ENCODE measurements at places on chromosomes 11 and 22. TPM values are rescaled to one million over a fixed set of nuclear protein-coding genes. Genes with fewer than 3 reads are reported as not detected.

Gene FOSL1
- 67.3 TPM for total RNA-seq

Gene LDLRAD3
- total RNA-seq = 1.9 TPM

Gene C1QTNF4
- not detected for total RNA-seq

Gene NRXN2
- total RNA-seq = 22.7 TPM

Gene P2RX3
- total RNA-seq = not detected

Gene UPK2
- total RNA-seq = not detected

Gene PHF21B
- total RNA-seq = not detected

Gene TYR
- total RNA-seq = not detected

Gene EMID1
- 0.37 TPM for total RNA-seq

Gene ARHGAP42
- total RNA-seq = 7.8 TPM

GRCh38 chr22:26547426-26547825, 35.2 kb upstream of the TFIP11 start:
- no peak for DNase-seq

- no peak for DNase-seq
These were observed 315.6 kb downstream of the RAB38 start for GRCh38 chr11:87859636-87860035.

GRCh38 chr11:131203040-131203439, 167.4 kb upstream of the NTM start:
- DNase-seq = no peak

GRCh38 chr11:2708151-2708581, 8.4 kb upstream of the KCNQ1OT1 start:
- DNase-seq = no peak

- no peak for DNase-seq
These were observed 15.5 kb upstream of the RASD2 start for GRCh38 chr22:35524966-35525686.

DNA sequence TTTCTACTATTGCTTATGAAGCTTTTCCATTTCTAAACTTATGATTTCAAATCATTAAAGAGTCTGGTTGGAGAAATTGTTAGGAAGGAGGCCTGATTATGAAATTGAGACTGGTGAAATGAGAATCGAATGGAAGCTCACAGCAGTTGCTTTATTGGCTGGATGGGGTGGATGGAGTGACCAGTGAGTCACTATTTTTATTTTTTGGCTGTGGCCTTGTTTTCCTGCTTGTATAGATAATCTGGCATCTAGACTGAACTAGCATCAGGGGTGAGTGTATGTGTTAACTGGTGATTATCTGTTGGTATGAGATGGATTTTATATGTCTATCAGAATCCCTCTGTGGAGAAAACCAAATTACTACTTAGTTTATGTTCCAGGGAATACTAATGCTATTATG, 36.2 kb downstream of the UVRAG start:
- no peak for DNase-seq

DNA sequence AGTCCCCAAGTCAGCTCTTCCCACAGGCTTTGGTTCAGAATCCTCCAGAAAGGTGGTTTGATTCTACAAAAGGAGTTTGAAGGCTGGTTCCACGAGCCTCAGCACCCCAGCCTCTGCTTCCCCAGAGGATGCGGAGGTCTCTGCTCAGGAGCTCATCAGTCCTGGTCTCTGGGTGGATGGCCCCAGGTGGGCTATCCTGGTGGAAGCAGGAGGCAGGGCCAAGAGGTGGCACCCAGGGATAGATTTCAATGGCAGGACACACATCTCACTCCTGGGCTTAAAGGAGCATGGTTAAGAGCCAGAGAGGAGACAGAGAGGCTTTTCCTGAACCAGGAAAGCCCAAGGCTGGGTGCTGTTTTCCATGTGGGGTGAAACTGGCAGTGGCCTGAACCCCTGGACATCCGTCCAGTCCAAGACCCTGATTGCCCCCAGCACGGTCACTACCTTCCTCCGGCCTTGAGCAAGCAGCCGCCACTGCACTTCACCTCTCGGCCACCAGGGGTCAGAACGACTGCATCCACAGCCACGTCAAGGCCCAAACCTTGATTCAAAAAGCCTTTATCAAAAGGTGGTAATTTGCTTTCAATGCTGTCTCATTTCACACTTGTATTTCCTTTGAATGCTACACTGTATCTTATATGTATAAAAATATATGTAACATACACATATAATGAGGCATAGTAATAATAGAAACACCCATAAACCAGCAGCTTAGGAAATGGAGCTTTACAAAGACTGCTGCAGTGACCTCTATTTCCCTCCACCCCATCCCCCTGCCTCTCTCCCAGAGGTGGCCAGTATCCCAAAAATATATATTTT, 19.3 kb upstream of the FXYD2 start:
- DNase-seq = peak; percentile 39

DNA sequence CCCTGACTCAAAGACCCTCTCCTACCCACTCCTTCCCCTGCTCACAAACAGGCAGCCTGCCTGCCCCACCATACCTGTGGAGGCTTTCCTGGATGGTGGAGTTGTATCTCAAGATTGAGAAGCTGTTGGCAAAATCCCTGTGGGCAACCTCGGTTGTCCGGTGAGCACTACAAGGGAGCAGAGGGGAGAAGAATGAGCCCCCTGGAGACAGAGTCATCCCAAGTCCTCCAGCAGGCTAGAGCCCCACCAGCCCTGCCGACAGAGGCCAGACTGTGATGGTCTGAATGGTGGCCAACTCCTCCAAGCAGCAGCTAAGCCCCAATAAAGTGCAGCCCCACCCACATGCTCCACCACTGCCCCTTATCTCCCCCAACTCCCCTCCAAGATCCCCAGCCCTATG, 17.5 kb downstream of the TMPRSS13 start:
- DNase-seq = no peak

- DNase-seq = no peak
These were observed 1128.2 kb downstream of the BRD1 start for GRCh38 chr22:48699511-48699910.

- no peak for DNase-seq
These were observed 23.4 kb downstream of the RELT start for GRCh38 chr11:73399636-73400035.

DNA sequence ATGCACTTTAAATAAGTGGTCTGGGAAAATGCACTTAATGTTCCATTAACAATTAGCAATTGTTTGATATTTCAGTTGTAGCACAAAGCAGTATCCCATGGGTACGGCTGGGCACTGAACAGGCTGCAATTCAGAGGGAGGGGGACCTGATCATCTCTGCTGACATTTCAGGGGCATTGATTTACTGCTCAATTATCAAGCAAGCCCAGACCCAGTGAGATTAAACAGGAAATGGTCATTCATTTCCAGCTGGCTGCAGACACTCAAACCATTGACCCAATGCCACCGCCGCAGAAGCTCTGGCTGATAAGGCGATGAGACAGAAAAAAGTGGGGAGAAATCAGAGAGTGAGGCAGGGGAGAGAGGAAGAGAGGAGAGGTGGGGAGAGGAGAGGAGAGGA, 1.2 kb downstream of the GPR83 start:
- DNase-seq = no peak

GRCh38 chr11:106061954-106062949, 14.9 kb downstream of the KBTBD3 start:
- no peak for DNase-seq

DNA sequence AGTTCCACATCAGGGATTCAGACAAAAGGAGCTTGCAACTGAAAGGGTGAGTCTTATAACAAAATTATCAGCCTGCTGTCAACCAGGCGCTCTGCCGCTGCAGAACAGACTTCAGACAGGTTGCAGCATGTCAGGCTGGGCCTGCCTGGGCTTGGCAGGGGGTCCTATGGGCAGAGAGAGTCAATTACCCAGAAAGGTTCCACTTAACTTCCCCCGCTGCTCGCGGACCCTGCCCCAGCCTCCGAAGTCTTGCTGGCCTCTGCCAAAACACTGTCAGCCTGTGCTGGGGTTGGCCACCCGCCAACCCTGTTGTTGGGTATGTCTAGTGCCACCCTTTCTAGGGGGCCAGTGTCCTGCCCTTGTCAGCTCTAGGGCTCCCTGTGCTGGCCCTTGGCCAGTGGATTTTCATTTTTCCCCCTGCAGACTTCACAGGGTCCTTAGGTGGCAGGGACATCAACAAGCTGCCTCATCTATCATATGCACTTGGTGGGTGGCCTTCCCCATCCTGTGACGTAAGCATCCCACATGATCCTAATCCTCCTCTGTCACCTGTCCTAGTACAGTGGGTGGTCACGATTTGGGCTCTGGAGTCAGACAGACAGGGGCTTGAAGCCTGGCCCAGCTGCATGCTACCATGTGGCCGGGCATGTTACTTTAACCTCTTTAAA, 166.5 kb upstream of the CADM1 start:
- no peak for DNase-seq

- no peak for DNase-seq
These were observed 49.5 kb downstream of the IGLL5 start for GRCh38 chr22:22936915-22937656.

- no peak for DNase-seq
These were observed 21.6 kb downstream of the LRRC55 start for GRCh38 chr11:57203359-57203758.

DNA sequence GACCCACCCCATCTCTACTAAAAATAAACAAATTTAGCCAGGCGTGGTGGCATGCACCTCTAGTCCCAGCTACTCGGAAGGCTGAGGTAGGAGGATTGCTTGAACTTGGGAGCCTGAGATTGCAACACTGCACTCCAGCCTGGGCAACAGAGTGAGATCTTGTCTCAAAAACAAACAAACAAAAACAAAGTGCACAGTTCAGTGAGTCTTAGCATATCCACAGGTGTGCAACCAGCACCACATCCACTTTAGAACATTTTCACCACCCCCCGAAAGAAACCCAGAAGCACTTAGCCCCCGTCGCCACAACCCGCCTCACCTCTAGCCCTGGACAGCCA, 27.4 kb downstream of the MB start:
- no peak for DNase-seq

DNA sequence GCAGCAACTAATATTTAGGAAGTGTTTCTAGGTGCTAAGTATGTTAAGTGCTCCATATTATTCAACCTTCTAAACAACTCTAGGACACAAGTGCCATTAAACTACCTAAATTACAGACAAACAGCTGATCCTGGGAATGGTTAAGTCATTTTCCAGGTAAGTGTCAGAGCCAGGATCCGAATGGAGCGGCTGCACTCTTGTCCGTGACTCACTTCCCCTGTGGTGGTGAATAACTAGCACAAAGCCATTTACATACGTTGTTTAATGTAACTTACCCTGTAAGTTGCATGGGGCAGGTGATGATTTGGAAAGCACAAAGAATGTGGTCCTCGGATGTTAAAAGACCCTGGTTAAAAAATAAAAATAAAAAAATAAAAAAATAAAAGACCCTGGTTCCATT, 8.8 kb upstream of the PRG2 start:
- no peak for DNase-seq

- DNase-seq = no peak
These were observed 700.6 kb downstream of the METTL15 start for GRCh38 chr11:28808771-28809170.

- no peak for DNase-seq
These were observed 142.2 kb upstream of the SESN3 start for GRCh38 chr11:95373241-95373640.

- peak; percentile 29 for DNase-seq
These were observed 12.0 kb downstream of the GUCY1A2 start for GRCh38 chr11:107006076-107006833.

- no peak for DNase-seq
These were observed 70.4 kb downstream of the GLYATL1 start for GRCh38 chr11:59009661-59010060.

GRCh38 chr11:124841201-124841600, 24.0 kb upstream of the ROBO3 start:
- DNase-seq = no peak

DNA sequence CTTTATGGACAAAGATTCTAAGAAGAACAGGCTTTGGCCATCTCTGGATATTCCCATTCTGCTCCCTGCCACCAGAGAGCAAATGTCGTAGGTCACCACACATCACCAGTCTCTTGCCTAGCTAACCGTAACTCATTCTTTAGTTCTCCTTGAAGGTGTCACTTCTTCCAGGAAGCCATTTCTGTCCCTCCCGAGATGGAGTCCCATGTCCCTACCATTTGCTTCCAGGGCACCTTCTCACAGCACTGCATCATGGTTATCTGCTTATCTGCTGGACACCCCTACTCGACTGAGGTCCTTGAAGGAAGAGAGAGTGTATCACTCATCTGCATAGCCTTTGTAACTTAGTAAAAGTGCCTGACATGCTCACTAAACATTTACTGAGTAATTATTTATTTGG, 47.6 kb downstream of the FAM83F start:
- no peak for DNase-seq

DNA sequence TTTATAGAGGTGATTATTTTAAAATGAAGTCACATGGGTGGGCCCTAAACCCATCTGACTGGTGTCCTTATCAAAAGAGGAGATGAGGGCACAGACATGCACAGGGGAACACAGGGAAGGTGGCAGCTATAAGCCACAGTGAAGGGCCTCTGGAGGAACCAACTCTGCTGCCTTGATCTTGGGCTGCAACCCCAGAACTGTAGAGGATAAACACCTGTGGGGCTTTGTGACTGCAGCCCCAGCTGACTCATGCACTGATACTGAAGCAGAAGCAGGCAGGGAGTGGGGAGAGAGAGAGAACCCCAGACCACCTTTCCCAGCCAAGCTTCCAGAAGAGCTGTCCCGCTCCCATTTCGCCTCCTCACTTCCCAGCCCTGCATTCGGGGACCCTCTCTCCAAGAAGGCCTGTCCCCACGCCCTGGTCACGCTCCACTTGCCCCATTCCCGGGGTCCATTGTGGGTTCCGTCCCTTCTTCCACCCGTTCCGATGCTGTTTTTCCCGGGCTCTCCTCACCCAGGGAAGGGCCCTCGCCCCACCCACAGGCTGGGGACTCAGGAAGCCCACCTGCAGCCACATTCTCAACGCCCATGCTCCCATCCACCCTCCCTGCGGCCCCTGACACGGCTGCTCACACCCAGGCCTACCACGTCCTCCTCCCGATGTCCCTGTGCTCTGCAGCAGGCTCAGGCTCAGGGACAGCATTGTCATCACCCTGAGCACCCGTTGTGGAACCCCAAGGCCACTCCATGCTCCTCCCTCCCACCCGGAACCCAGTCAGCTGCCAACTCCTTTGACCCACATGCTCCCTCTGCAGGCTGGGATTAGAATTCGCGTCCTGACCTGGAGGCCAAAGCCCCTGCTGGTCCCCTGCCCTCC, 90.8 kb upstream of the SHANK2 start:
- DNase-seq = no peak

- DNase-seq = peak; percentile 64
These were observed 22.0 kb downstream of the TBRG1 start for GRCh38 chr11:124644426-124645280.

All from Caki2 (cell line).